ENCODE measurements at places on chromosomes 13 and 19.

GRCh38 chr19:15595069-15595468 is 19.9 kb upstream of the CYP4F8 start:
- DNase-seq, result no peak

DNA sequence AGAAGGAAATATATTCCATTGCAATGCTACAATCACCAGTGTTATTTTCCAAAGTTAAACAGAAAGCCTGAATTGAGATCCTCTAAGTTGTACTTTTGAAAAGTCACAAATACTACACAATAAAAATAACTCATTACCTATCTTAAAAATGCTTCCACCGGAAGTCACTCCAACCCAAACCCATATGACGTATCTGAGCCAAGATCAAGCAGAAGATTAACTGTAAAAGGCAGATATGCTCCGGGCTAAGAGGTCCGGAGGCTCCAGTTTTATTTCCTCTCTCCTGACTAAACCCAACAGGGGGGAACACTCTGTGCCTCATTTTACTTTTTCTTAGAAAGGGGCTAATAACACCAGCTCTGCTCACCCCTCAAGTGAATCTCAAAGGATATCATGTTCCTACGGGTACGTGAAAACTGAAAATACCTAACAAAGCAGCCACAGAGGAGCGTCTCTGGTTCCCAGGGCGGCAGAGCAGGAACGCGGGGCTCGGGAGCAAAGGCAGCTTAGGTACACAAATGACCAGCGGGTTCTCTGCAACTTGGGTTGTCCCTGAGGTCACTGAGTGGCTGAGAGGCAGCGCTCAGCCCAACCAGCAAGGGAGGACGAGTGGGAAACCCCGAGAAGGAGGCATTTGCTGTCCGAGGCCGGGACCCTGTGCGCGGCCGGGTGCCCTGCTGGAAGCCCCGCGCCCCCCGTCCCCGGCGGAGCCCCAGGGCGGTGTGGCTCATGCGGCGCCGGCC is 750 bp downstream of the RAB20 start:
- peak; percentile 19 for DNase-seq

DNA sequence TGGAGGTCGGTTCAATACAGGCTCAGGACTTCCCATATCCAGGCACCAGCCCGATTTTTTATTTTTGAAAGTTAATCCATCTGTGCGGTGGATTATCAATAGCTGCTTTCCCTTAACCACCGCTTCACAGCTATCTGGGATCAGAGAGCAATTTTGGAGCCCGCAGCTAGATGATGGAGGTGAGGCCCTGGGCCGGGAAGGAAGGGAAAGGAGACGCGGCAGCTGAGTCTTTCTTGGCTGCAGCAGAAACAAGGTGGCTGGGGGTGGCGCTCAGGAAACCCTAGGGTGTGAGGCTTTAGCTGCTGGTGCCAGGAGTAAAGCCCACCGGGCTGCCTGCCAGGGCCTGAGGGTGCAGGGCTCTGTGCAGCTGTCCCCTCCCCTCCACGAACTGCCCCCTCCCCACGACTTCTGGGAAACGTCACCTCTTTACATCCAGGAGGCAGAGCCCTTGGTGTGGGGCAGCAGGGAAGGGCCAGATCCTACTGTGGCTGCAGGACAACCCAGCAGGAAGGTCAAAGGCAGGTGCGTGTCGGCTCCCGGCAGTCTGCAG is 307.0 kb downstream of the ZNF536 start:
- no peak for DNase-seq

DNA sequence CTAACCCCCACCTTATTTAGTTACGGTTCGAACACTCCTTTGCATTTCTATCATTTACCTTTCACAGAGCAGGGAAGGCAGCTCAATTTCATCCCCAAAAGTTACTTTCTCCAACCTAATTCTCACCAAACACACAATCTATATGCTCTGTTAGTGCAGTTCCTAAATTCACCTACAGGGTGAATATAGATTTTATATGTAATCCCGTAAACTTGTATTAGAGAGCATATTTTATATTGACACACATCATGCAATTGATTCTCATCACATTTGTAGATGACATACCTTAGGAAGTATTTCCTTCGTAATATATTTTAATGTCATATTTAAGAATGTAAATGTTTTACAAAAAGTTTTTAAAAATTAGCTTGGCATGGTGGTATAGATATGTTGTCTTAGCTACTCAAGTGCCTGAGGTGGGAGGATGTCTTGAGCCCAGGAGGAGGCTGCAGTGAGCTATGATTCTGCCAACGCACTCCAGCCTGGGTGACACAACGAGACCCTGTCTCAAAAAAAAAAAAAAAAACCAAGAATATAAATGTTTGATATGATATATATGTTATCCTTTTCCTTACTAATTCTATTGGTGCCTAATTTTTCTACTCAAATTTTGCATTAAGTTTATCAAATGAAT is 57.3 kb upstream of the TNFRSF19 start:
- DNase-seq, result no peak

GRCh38 chr19:13842291-13843103 is 34.4 kb upstream of the NANOS3 start:
- DNase-seq, result peak; percentile 92

DNA sequence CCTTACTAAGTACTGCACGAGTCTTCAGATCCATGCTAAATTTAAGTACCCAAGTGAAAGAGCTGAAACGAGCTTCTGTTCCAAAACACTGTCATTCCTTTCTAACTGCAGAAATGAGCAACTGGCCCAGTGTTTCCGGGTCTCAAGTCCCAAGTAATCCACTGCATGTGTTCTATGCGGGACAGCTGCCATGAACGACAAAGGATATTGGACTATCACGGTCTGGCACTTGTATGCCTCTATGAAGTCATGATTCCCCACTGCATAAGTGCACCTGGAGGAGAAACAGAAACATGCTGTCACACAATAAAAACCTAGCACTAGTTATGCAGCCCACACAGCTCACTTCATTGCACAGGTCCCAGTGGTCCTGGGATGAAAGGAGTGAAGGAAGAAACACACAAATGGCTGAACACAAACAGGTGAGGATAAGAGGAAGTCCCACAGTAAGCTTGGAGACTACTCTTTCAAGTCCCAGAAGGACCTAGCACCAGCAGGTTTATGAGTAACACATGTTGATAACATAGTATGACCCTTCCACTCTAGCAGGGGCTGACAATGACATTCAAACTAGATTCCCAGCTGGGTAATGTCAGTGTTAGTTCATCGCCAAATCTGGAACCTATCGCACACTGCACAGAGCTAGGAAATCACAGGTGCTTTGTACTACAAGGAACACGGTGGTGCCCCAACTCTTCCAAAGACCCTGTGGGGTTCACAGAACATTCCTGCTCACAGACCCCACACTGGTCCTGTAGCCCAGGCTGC is 11.3 kb downstream of the PCID2 start:
- no peak for DNase-seq

- DNase-seq, result peak; percentile 72
Measured at GRCh38 chr13:97226788-97227627, 4.9 kb downstream of the MBNL2 start.

DNA sequence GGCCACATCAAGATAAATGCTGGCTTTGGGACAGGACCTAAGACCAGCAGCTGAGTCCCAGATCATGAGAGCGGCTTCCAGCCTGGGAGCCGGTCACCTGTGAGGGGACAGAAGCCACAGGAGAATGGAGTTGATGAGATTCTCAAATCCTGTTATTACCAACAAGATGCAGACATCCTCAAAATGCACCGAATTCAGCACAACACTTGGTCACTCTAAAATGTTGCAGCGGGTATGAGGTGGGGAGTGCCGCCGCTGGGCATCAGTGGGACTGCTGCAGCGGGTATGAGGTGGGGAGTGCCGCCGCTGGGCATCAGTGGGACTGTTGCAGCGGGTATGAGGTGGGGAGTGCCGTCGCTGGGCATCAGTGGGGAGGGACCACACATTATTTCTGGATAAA is 21.2 kb downstream of the RANBP3 start:
- DNase-seq, result no peak

- DNase-seq, result no peak
Measured at GRCh38 chr13:30143666-30144400, 163.5 kb downstream of the KATNAL1 start.

GRCh38 chr19:42255766-42256745 is 1.1 kb upstream of the ERF start:
- DNase-seq, result no peak
